ENCODE measurements at places on chromosomes 5 and 9. TPM values are rescaled to one million over a fixed set of nuclear protein-coding genes. Genes with fewer than 3 reads are reported as not detected.

Gene RNF14
- total RNA-seq = 79.4 TPM

Gene ALDOB
- total RNA-seq = 0.23 TPM

Gene WHRN
- total RNA-seq = 5.8 TPM

Gene CDK5RAP2
- total RNA-seq = 33.9 TPM

Gene PDLIM4
- 6.2 TPM for total RNA-seq

Gene SOHLH1
- not detected for total RNA-seq

Gene RNF183
- not detected for total RNA-seq

Gene PCDHGB5
- total RNA-seq = 24.0 TPM

Gene CD14
- 12.9 TPM for total RNA-seq

Gene FBXL7
- total RNA-seq = 2.8 TPM

Measured in diencephalon (tissue), 1 donor.